ENCODE measurements at places on chromosomes 6 and 20.

- DNase-seq, result no peak
Measured at GRCh38 chr6:105111871-105112270, 67.9 kb downstream of the POPDC3 start.

GRCh38 chr20:57619051-57619831 lies 985 bp downstream of the ZBP1 start:
- DNase-seq, result peak; percentile 45

DNA sequence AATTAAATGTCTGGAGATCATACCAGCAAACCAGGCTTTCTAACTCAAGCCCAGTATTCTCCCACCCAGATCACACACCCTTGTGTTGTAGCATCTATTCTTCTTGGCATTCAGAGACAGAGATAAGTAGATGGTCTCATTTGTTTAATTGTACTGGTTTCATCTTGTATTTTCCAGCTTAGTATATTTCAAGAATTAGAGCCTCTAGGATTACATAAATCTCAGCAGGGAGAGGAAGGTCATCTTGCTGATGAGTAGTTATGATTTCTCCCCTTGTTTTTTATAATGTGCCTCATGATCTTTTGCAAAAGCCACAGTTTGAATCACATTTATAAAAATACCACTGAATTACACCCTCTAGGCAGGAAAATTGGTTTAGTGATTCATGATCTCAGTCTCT lies 106.6 kb upstream of the NRSN1 start:
- no peak for DNase-seq

DNA sequence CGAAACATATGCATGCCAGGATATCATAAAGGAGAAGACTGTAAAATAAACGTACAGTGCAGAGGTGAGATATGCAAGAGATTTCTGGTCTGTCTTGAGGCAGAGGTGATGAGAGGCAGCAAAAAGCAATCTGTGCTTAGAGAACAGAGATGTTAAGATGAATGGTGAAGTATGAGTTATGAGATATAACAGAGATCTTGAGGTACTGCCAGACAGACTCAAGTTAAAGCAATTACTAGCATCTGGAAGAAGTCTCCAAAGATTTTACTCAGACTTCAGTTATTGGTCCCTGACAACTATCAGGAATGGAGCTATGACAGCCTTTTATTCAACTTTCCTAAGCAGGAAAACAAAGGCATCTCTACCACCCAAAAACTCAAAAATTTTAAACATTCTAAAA lies 122.8 kb upstream of the DST start:
- no peak for DNase-seq

DNA sequence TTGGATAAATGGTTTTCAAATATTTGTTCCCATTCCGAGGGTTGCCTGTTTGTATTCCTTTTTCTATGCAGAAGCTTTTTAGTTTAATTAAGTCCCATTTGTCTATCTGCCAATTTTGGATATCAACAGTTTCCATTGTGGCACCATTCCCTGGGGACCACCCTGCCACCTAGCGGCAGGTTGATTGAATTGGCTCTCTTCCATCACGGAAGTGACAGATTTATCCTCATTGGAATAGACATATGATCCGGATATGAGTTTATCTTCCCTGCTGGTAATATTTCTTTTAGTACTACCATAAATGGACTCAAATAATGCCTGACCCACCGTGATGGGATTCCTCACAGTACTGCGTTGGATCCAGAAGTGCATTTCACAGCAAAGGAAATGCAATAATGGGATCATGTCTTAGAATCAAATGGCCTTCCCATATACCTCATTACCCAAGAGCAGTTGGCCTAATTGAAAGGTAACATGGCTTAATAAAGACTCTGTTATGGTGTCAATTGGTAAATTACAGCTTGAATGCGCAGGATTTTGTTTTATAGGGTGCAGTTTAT lies 327.0 kb downstream of the BMP2 start:
- no peak for DNase-seq

DNA sequence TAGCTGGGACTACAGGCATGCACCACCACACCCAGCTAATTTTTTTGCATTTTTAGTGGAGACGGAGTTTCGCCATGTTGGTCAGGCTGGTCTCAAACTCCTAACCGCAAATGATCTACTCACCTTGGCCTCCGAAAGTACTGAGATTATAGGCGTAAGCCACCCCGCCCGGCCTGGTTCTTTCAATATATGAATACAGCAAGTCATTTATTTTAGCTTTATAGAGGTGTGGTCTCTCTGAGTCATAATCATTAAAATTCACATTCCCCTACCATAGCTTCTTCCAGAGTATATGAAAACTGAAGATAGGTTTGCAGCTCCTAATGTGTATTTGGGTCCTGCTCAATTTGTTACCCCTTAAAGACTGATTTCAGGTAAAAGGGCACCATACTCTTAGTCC lies 88.5 kb upstream of the FAM8A1 start:
- DNase-seq, result no peak

- DNase-seq, result no peak
Measured at GRCh38 chr6:142222022-142222421, 75.0 kb downstream of the VTA1 start.

DNA sequence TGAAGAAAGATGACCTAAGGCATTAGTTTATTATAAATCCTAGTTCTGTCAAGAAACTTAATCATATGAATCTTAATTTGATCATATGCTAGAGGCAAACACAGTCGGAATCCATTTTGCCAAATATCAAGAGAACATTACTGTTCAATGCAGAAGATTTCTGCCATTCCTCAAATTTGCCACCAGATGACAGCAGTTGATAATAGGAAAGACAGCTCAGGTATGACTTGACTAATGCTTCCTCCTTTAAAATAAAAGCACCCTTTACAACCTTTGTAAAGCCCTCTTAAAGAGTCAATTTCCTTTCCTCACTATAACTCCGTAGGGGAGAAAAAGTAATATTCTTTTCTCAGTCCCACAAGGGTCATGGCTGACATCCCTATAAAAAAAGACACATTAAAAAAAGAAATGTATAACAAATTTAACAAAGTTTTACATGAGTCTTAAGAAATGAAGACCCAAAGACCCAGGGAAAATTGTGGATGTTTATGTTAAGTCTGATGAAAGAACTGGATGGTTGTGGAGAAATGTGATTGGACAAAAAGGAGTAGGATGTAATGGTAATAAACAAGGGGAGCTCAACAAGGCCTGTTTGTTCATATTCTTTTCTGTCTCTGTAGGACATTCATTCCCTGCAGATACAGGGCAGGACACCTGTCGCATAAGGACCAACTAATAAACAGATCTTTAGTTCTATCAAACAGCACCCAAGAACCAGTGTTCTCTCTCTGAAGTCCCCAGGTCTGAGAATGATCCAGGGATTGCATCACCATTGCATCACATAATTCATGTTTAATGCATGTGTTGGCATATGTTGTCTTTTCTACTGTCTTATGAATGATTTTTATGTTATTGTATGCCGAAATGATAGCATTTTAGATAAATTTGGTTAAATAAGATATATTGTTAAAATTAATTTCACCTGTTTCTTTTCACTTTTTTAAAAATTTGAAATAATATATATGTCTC lies 23.0 kb upstream of the IL17A start:
- no peak for DNase-seq

DNA sequence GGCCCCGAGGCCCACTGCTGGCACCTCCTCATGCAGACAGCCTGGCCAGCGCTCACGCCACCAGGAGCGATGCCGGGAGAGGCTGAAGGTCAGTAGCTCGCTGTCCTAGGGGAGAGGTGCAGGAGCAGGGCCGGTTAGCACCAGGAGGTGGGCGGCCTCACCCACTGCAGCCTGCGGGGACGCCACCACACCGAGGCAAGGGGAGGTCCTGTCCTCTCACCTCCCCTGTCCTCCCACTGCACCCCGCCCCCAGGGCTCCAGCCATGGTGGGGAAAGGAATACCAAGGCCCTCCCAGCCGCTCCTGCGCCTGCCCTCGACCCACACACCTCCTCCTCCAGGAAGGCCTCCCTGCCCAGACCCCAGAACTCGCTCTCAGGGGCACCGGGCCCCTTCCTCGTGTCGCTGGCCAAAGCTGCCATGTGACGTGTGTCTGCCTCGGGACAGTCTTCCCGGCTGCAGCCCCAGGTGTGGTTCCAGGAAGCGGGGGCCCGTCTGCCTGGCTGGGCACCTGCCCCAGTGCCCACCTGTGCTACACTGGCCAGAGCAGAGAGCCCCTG lies 6.5 kb downstream of the NKAIN4 start:
- DNase-seq, result no peak

DNA sequence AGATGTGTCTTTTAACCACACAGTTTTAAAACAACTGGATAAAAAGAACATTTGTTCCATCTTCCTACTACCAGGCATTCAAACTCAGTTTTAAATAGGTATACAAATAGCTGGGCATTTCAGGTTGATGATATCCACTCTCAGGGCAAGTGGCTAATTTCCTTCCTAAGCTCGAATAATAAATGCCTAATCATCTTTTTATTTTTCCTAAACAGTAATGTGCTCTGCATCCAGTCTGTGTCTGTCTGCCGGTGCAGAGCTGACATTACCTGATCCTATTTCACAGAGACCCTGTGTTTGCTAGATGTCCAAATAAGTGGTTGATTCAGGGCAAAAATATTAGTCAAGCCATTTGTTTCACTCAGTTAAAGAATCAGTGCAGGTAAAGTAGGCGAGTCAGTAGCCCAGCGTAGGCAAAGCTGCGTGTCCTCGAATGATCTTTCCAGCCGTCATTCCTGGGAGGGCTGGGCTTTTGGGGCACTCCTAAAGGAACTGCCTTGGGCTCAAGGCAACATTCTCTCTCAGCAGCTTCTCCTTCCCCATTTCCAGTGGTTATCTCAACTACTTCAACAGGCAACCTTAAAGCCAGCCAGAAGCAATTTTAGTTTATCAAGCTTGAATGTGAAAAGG lies 74.2 kb upstream of the BMP2 start:
- DNase-seq, result no peak

All from stimulated activated CD8-positive, alpha-beta memory T cell treated with anti-CD3 and anti-CD28 coated beads, Interleukin-4, amount 100 ng/mL, for 1 hour (primary cell).